ENCODE measurements at places on chromosomes 6 and 20. TPM values are rescaled to one million over a fixed set of nuclear protein-coding genes. Genes with fewer than 3 reads are reported as not detected.

DNA sequence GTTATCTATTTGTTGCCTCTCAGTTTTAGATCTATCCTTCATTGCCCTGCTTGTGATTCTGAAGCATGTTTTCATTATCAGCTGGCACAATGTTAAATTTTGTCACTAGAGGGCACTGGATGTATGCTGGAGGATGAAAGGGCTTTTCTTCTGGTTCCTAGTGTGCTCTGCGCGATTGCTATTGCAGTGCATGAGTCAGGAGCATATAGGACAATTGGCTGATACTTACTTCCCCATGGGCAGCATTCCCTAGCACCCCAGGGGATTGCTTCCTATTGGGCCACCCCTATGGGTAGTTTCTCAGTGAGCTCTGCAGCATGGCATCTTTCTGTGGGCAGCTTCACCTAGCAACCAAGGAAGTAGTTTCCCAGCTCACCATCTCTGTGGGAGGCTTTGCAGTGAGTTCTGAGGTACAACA, 280.3 kb upstream of the SYNCRIP start:
- H3K27me3 ChIP-seq = no peaks in the 10 kb centered on the region
- no peaks in the 10 kb centered on the region for H3K4me1 ChIP-seq
- H3K36me3 ChIP-seq = no peaks in the 10 kb centered on the region
- DNase-seq = peak; percentile 13

DNA sequence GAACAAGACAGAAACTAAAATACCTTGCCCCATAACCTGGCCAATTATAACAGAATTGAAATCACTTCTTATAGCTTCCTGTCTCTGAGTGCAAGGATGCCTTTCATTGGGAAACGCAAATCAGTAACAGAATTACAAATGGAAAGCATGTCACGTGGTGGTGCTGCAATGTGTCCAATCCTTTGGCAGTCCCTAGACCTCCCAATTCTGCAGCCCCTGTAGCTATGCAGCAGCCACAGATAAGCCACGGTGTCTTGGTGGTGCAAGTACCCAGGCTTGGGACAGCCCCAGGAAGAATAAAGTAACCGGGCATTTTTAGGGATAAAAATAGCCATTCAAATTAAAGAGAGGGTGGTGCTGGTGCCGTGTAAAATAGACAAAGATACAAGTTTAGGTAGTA, 134.6 kb upstream of the CCN2 start:
- no peak overlapping the region for H3K4me3 ChIP-seq
- H3K4me1 ChIP-seq = no peaks in the 10 kb centered on the region
- H3K27me3 ChIP-seq = no peaks in the 10 kb centered on the region
- H3K36me3 ChIP-seq = no peaks in the 10 kb centered on the region

DNA sequence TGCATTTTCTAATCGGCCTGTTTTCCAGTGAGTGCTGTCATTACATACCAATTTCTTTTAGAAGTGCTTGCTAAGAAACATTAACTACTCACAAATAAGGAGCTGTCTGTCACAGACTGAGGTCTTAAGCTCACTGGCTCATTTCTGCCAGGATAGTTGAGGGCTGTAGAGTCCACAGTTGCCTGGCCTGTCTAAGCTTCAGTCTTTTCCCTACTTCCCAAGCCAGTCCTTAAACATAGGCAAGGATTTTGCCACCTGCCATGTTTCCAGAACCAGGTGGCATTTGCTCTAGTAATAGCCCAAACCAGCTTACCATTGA, 84.7 kb downstream of the LINC00237 start:
- H3K4me3 ChIP-seq = no peak overlapping the region
- DNase-seq = no peak
- H3K36me3 ChIP-seq = no peaks in the 10 kb centered on the region
- H3K4me1 ChIP-seq = no peaks in the 10 kb centered on the region
- H3K27ac ChIP-seq = no peak overlapping the region

- no peak overlapping the region for H3K4me3 ChIP-seq
- DNase-seq = no peak
- no peaks in the 10 kb centered on the region for H3K36me3 ChIP-seq
- peaks cover 5% of the 10 kb centered on the region for H3K27me3 ChIP-seq
These were observed 275.9 kb upstream of the EXOC2 start for GRCh38 chr6:968791-969190.

GRCh38 chr6:111772381-111772780, 100.9 kb downstream of the FYN start:
- H3K27ac ChIP-seq = no peak overlapping the region
- H3K4me3 ChIP-seq = no peak overlapping the region
- DNase-seq = no peak
- H3K36me3 ChIP-seq = peaks cover 32% of the 10 kb centered on the region
- H3K4me1 ChIP-seq = peaks cover 72% of the 10 kb centered on the region

DNA sequence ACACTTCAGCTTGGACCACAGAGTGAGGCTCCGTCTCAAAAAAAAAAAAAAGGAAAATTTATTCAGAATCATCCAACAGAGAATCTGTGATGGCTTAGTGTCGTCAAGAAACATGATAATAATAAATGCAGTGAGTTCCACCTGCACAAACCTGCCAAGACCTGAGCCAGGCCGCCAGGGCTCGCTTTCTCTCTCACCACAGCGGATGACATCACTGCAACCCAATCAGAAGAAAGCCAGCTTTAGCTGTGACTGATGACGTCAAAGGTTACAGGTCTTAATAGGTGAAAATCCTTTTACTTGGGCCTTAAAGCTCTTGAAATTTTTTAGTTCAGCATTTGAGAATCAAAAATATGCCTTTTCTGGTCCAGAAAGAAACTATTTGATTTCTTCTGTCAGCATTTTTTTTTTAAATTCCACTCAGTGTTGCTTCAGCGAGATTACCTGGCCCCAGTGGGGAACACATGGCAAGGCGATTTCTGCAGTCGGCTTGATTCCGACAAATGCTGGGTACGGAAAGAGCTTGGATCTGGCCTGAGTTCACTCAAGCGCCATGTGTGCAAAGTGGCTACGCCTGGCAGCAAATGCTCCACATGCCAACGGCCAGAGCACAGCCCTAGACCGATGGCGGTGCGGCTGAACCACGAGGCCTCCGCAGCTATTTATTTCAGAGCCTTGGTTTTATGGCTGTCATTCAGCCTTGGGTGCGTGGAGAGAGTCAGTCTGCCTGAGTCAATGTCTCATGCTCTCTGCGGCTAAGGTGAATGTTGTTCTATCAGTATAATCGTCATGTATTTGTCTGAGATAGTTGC, 105.7 kb upstream of the QKI start:
- H3K4me3 ChIP-seq = no peak overlapping the region
- H3K4me1 ChIP-seq = no peaks in the 10 kb centered on the region
- no peak overlapping the region for H3K27ac ChIP-seq
- no peaks in the 10 kb centered on the region for H3K27me3 ChIP-seq
- no peaks in the 10 kb centered on the region for H3K36me3 ChIP-seq

DNA sequence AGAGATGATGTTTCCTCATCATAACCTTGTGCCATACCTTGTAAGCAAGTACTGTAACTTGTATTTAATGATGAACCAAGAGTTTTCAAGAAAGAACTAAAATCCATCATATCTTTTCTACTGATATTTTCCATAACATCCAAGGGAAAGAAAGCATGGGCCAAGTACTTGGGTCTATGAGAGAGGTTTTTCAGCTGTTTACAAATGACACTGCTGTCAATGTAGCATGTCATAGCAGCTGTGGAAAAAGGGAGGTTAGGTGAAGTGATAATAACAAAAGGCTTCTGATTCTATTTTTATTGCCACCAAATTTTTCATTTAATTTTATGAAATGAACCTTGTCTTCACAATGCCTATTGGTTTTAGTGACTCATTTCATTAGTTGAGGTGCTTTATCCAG, 482.3 kb downstream of the LMBRD1 start:
- H3K27me3 ChIP-seq = no peaks in the 10 kb centered on the region
- no peak overlapping the region for H3K4me3 ChIP-seq
- no peaks in the 10 kb centered on the region for H3K4me1 ChIP-seq
- no peaks in the 10 kb centered on the region for H3K36me3 ChIP-seq
- H3K27ac ChIP-seq = no peak overlapping the region
- no peak for DNase-seq

DNA sequence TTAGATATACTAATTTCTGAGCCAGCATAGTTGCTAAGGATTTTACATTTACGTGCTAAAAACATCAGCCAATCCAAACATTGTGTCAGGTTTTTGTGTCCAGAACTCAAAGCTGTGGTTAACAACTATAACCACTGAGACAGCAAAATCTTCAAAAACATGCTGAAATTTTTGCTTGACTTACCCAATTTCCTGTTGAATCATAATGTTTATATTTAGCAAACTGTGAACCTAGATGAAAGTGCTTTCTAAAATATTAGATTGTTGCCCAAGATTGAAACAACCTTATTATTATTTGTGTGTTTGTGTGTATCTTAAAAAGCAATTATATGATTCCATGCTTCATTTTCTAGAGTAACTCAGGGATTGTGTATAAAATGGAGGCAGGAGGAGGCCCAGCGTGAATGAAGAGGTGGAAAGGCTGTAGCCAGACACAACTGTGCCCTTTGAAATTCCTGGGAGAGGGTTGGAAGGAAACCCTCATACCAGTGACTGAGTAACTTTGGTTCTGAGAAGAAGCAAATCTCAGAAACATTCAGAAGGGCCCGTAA, 48.0 kb downstream of the ARMC2 start:
- H3K27me3 ChIP-seq = no peaks in the 10 kb centered on the region
- H3K4me1 ChIP-seq = peaks cover 40% of the 10 kb centered on the region
- H3K4me3 ChIP-seq = no peak overlapping the region
- peak overlapping the region; percentile 30 for H3K27ac ChIP-seq
- no peaks in the 10 kb centered on the region for H3K36me3 ChIP-seq

- H3K4me3 ChIP-seq = no peak overlapping the region
- H3K4me1 ChIP-seq = no peaks in the 10 kb centered on the region
- H3K27me3 ChIP-seq = peaks cover 5% of the 10 kb centered on the region
- no peak for DNase-seq
These were observed 337.7 kb upstream of the PRND start for GRCh38 chr20:4383961-4384360.

- peak overlapping the region; percentile 73 for H3K4me3 ChIP-seq
- peaks cover 15% of the 10 kb centered on the region for H3K4me1 ChIP-seq
- H3K36me3 ChIP-seq = no peaks in the 10 kb centered on the region
- H3K27ac ChIP-seq = no peak overlapping the region
These were observed 936 bp downstream of the ZDHHC14 start for GRCh38 chr6:157381631-157382621.

- H3K4me1 ChIP-seq = no peaks in the 10 kb centered on the region
- no peaks in the 10 kb centered on the region for H3K27me3 ChIP-seq
- no peak overlapping the region for H3K27ac ChIP-seq
- H3K36me3 ChIP-seq = no peaks in the 10 kb centered on the region
These were observed 390.8 kb downstream of the CDKAL1 start for GRCh38 chr6:20924911-20925543.

DNA sequence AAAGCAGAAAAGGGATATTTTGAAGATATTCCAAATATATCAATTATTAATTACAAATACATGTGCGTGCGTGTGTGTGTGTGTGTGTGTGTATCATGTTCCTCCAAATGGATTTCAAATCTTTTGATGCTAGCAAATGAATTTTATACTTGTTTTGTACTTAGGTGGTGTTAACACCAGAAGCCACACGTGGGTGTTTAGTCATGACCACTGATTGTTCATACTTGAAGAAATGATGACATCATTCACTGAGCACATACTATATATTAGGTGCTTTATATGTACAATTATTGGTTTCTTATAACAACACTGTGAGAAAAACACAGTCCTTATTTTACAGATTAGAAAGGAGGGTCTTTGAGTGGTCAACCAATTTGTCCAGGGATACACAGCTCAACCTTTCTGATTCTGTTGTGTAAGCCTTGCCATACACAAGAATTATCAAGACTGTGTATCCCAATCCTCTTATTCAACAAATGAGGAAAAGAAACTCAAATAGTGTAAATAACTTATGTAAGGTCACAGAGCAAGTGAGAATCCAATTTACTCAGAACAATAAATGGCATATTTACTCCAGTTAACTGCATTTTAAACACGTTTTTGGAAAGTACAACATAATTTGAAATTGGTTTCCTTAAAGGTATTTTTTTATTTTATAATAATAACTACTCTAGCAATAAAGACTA, 88.5 kb downstream of the BCAS1 start:
- no peak overlapping the region for H3K27ac ChIP-seq
- no peaks in the 10 kb centered on the region for H3K4me1 ChIP-seq
- no peak for DNase-seq
- no peaks in the 10 kb centered on the region for H3K27me3 ChIP-seq
- no peaks in the 10 kb centered on the region for H3K36me3 ChIP-seq
- H3K4me3 ChIP-seq = no peak overlapping the region

GRCh38 chr6:5950361-5950785, 56.4 kb downstream of the NRN1 start:
- H3K27ac ChIP-seq = no peak overlapping the region
- DNase-seq = no peak
- H3K4me3 ChIP-seq = no peak overlapping the region
- H3K27me3 ChIP-seq = peaks cover 4% of the 10 kb centered on the region

DNA sequence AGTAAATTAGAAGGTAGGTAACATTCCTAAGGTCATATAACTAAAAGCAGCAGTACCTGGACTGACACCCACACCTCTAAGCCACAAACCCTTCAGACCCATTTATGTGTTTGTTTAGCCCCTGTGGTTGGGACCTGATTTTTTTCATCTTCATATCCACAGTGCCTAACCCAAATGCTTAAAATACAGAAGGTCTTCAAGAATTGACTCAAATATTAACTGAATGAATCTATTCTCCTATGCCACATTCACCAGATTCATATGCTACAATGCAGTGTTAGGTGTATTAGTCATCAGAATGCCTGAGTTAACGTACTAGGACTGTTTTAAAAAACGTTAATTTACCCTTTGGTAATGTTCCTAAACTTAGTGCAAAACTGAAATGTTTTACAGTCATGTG, 124.8 kb downstream of the AHI1 start:
- no peak for DNase-seq
- no peaks in the 10 kb centered on the region for H3K27me3 ChIP-seq
- no peaks in the 10 kb centered on the region for H3K4me1 ChIP-seq
- no peaks in the 10 kb centered on the region for H3K36me3 ChIP-seq
- no peak overlapping the region for H3K27ac ChIP-seq

DNA sequence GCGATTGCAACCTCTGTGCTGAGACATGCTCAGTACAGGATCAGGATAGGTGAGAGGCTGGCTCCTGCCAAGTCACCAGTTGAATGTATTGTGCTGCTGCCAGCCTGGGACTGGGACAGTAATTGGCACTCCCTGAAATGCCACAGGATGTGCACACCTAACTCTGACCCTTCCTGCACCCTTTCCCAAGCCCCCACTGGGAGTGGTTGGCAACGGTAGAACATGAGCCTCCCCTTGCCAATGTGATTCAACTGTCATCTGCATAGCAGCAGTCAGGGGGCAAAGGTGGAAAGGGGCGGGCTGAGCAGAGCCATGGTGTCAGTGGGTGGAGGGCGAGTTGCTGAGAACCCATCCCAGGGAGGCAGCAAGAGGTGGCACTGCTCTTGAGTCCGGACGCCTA, 15.4 kb downstream of the SPINT3 start:
- no peaks in the 10 kb centered on the region for H3K4me1 ChIP-seq
- no peak for DNase-seq
- no peak overlapping the region for H3K27ac ChIP-seq
- H3K36me3 ChIP-seq = no peaks in the 10 kb centered on the region
- H3K4me3 ChIP-seq = no peak overlapping the region

ELOVL2 gene
- not detected for total RNA-seq

KIAA1755 gene
- total RNA-seq = not detected

SPDEF gene
- total RNA-seq = 0.36 TPM

CCDC170 gene
- total RNA-seq = not detected

PSORS1C2 gene
- total RNA-seq = not detected

MYL9 gene
- not detected for total RNA-seq

TTI1 gene
- 10.6 TPM for total RNA-seq

Data from CD4-positive, alpha-beta T cell (primary cell).